Effector memory CD8-positive, alpha-beta T cell (primary cell): ENCODE measurements at places on chromosomes 6 and 20.

DNA sequence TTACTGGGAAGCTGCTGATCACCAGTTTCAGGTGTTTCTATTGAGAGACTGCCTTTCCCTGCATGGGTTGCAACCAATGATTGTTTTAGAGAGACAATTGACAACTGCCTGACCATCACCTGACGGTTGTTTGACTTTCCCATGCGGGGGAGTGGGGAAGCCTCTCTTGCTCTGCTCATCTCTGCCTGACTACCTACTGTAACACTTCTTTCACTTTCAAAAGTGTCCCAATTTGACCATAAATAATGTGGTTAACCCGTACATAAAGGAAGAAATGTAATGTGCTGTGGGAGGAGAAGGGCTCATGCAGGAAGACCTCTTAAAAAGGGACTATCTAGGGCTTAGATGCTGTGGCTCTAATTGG lies 122.1 kb upstream of the PHACTR1 start:
- DNase-seq: no peak
- H3K27me3 ChIP-seq: no peaks in the 10 kb centered on the region
- H3K4me3 ChIP-seq: no peak overlapping the region
- no peaks in the 10 kb centered on the region for H3K4me1 ChIP-seq
- no peak overlapping the region for H3K27ac ChIP-seq
- H3K36me3 ChIP-seq: no peaks in the 10 kb centered on the region

DNA sequence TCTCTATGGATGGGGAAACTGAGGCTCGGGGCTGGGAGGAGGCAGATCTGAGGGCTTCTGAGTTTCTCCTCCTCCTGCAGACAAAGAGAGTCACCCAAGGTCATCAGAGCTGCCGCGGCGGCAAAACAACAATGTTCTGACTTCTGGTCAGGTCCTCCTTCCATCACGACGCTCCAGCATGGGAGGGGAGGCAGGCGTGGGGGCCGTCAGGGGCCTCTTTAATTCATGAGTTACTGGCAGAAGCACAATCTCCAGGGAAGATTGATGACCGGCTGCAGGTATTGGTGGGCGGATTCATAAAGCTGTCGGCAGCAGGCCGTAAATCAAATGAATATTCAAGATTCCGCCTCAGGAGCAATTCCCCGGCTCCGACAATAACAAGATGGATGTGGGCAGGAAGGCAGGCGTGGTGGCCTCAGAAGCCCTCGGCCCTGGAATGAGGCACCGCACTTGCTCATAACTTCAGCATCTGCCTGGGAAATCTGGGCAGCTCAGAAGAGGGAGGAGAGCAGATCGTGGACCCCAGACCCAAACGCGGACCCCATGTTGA lies 19.1 kb downstream of the PCK1 start:
- H3K27me3 ChIP-seq: peaks cover 69% of the 10 kb centered on the region
- no peak overlapping the region for H3K4me3 ChIP-seq
- H3K27ac ChIP-seq: no peak overlapping the region
- DNase-seq: no peak
- H3K36me3 ChIP-seq: no peaks in the 10 kb centered on the region
- H3K4me1 ChIP-seq: no peaks in the 10 kb centered on the region

DNA sequence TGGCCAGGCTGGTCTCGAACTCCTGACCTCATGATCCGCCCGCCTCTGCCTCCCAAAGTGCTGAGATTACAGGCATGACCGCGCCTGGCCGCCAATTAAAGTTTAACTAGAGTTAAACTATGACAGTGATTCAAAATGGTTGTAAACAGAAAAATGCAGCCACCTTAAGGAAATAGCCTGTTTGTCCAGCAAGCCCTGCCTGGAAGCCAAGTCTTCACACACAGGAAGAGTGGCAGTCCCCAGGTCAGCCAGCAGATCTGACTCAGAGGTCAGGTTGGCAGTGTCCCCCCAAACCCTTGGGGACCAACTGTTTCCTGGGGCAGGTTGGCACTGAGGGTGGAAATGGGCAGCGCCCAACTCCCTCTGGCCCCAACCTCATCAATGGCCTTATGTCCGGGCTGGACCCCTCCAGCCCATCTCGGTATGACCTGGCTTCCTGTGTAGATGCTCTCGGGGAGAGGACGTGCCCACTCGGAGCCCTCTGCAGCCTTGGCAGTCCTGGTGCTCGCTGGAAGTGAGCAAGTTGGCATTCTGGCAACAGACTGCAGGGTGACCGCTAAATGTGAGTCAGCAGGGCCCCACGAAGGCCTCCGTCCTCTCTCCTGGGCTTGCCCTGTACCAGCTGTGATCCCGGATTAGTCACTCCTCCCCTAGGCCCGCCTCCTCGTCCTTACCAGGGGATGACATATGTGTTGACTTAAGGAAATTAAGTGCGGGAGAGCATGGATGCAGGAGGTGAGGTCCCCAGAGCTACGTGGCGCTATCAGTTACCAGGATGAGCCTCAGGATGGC lies 9.7 kb upstream of the HSP90AB1 start:
- DNase-seq: peak; percentile 53
- H3K4me1 ChIP-seq: peaks cover 12% of the 10 kb centered on the region
- H3K27me3 ChIP-seq: no peaks in the 10 kb centered on the region
- H3K4me3 ChIP-seq: peak overlapping the region; percentile 90
- H3K27ac ChIP-seq: peak overlapping the region; percentile 97
- H3K36me3 ChIP-seq: peaks cover 4% of the 10 kb centered on the region

DNA sequence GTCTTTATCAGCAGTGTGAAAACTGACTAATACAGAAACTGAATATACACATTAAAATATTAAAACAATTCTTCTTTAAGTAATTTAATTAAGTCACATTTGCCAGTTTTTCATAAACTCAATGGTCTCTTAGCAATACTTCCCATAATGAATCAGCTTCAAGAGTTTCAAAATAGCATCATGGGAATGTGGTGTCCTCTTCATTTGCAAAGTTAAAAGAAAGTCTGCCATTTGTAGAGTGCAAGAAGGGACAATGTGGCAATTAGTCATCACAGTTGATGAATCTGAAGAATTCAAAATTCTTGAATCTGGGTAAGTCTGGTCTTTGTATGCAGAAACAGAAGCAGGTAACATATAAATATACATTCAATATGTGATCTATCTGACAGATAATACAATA lies 38.7 kb downstream of the SYNE1 start:
- H3K4me3 ChIP-seq: no peak overlapping the region
- no peaks in the 10 kb centered on the region for H3K36me3 ChIP-seq
- no peak overlapping the region for H3K27ac ChIP-seq
- H3K27me3 ChIP-seq: no peaks in the 10 kb centered on the region
- peaks cover 22% of the 10 kb centered on the region for H3K4me1 ChIP-seq

GRCh38 chr20:37922016-37922415 lies 19.1 kb downstream of the VSTM2L start:
- H3K4me3 ChIP-seq: no peak overlapping the region
- H3K27ac ChIP-seq: no peak overlapping the region
- peaks cover 2% of the 10 kb centered on the region for H3K4me1 ChIP-seq
- no peaks in the 10 kb centered on the region for H3K36me3 ChIP-seq
- no peak for DNase-seq
- H3K27me3 ChIP-seq: peaks cover 62% of the 10 kb centered on the region

GRCh38 chr6:13331516-13332348 lies 3.4 kb upstream of the TBC1D7 start:
- H3K4me3 ChIP-seq: no peak overlapping the region
- H3K27me3 ChIP-seq: no peaks in the 10 kb centered on the region
- H3K4me1 ChIP-seq: peaks cover 19% of the 10 kb centered on the region
- no peak overlapping the region for H3K27ac ChIP-seq

GRCh38 chr20:57774111-57774880 lies 64.5 kb upstream of the PMEPA1 start:
- H3K36me3 ChIP-seq: peaks cover 2% of the 10 kb centered on the region
- H3K27me3 ChIP-seq: peaks cover 51% of the 10 kb centered on the region
- no peak overlapping the region for H3K27ac ChIP-seq
- no peak overlapping the region for H3K4me3 ChIP-seq
- no peaks in the 10 kb centered on the region for H3K4me1 ChIP-seq

DNA sequence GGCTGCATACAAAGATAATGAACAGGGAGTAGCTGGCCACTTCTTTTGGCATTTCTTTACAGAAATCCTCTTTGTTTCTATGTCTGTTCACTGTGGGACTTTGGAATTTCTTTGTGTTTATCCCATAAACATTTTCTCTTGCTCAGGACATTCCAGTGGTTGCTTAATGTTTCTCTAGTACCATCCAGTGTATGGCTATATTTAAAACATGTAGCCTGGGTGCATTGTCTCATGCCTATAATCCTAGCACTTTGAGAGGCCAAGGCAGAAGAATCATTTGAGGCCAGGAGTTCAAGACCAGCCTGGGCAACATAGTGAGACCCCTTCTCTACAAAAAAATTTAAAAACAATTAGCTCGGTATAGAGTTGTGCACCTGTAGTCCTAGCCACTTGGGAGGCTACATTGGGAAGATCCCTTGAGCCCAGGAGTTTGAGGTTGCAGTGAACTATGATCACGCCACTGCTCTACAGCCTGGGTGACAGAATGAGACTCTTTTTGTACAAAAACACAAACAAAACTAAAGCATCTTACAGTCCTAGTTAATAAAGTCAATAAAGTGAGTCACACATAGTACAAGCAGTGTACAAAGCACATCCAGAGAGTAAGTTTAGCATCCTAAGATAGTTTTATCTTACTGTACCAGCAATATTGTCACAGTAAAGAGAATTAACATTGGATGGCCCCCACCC lies 63.3 kb downstream of the ZFAND3 start:
- no peak overlapping the region for H3K4me3 ChIP-seq
- peaks cover 11% of the 10 kb centered on the region for H3K36me3 ChIP-seq
- H3K27me3 ChIP-seq: no peaks in the 10 kb centered on the region
- H3K27ac ChIP-seq: no peak overlapping the region
- peaks cover 48% of the 10 kb centered on the region for H3K4me1 ChIP-seq
- no peak for DNase-seq

DNA sequence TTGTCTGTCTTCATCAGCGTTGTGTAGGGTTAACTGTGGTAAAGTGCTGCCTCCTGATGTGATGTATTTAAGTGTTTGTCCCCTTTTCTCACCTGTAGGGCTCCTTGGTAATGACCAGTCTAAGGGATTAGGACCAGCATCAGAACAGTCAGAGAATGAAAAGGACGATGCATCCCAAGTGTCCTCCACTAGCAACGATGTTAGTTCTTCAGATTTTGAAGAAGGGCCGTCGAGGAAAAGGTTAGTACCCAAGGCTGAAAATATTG lies 164.2 kb downstream of the JARID2 start:
- H3K4me3 ChIP-seq: no peak overlapping the region
- H3K4me1 ChIP-seq: peaks cover 76% of the 10 kb centered on the region
- no peak overlapping the region for H3K27ac ChIP-seq
- no peak for DNase-seq

GRCh38 chr6:130717657-130718056 lies 109.5 kb upstream of the SMLR1 start:
- DNase-seq: no peak
- H3K27me3 ChIP-seq: no peaks in the 10 kb centered on the region
- H3K27ac ChIP-seq: no peak overlapping the region
- H3K36me3 ChIP-seq: no peaks in the 10 kb centered on the region

DNA sequence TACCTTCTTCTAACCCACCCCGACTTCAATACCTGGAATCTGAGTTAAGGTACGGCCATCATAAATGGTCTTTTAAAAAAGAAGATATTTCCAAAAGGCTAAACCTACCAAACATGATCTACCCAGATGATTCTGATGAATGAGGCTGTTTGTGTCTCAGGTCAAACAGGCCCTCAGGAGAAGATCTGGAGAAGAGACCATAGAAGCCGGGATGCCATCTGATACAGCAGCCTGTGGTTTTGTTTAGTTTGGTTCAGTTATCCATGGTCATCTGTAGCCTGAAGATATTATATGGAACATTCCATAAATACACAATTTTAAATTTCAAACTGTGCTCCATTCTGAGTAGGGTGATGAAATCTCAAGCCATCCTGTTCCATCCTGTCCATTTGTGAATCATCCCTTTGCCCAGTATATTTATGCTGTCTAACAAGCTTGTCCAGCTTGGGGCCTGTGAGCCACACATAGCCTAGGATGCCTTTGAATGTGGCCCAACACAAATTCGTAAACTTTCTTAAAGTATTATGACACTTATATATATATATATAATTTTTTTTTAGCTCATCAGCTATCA lies 4.0 kb upstream of the CAP2 start:
- H3K27ac ChIP-seq: no peak overlapping the region
- no peak overlapping the region for H3K4me3 ChIP-seq
- no peak for DNase-seq
- peaks cover 59% of the 10 kb centered on the region for H3K27me3 ChIP-seq
- H3K36me3 ChIP-seq: peaks cover 2% of the 10 kb centered on the region
- no peaks in the 10 kb centered on the region for H3K4me1 ChIP-seq

- peaks cover 10% of the 10 kb centered on the region for H3K4me1 ChIP-seq
- DNase-seq: no peak
- H3K36me3 ChIP-seq: no peaks in the 10 kb centered on the region
- H3K27me3 ChIP-seq: no peaks in the 10 kb centered on the region
These were observed 228.9 kb upstream of the SMLR1 start for GRCh38 chr6:130598021-130598989.

DNA sequence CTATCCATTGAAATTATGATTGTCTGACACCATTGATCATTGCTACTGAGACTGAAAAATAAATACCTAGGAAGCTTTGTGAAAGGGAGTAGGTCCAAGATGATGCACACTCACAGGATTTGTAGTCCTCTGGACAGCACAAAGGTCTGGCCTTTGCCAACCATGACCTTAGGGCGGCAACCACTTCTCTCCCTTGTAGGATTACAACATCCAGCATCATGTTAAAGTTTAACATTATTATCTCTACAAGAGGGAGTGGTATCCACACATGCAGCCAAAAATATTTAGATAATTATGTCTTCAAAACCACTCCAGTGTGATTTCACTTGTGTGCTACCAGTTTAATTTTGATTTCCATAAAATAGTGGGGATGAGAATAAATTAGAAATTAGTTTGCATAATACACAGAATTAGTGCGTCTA lies 51.1 kb upstream of the NHSL1 start:
- no peak overlapping the region for H3K27ac ChIP-seq
- H3K36me3 ChIP-seq: peaks cover 2% of the 10 kb centered on the region
- no peak overlapping the region for H3K4me3 ChIP-seq
- peaks cover 38% of the 10 kb centered on the region for H3K27me3 ChIP-seq

- H3K27ac ChIP-seq: no peak overlapping the region
- H3K4me3 ChIP-seq: no peak overlapping the region
- no peaks in the 10 kb centered on the region for H3K36me3 ChIP-seq
- peaks cover 96% of the 10 kb centered on the region for H3K27me3 ChIP-seq
These were observed 15.7 kb upstream of the BHLHE23 start for GRCh38 chr20:63022501-63022900.

DNA sequence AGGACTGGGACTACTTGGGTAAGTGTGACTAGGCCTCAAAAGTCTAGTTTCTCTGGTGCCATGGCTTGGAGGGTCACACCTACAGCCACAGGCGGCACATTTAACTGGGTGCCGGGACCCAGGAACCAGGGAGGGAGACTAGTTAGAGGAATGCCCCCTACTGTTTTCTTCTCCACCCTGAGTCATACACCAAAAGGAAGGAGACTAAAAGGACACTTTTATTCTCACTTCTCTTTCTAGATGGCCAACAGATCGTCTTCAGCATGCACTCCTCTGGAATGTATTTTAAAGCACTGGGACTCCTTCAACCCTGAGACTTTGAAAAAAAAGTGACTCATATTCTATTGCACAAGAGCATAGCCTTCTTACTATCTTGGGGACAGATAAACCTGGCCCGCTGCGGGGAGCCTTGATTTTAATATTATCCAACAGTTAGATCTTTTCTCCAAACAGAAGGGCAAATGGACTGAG lies 33.4 kb downstream of the PLN start:
- no peaks in the 10 kb centered on the region for H3K27me3 ChIP-seq
- peaks cover 26% of the 10 kb centered on the region for H3K36me3 ChIP-seq
- no peak for DNase-seq
- peak overlapping the region; percentile 76 for H3K27ac ChIP-seq

- no peak overlapping the region for H3K27ac ChIP-seq
- no peaks in the 10 kb centered on the region for H3K36me3 ChIP-seq
- H3K4me1 ChIP-seq: no peaks in the 10 kb centered on the region
These were observed 237.8 kb upstream of the THEMIS start for GRCh38 chr6:128138694-128139093.
